ENCODE measurements at places on chromosomes 7 and 10.

DNA sequence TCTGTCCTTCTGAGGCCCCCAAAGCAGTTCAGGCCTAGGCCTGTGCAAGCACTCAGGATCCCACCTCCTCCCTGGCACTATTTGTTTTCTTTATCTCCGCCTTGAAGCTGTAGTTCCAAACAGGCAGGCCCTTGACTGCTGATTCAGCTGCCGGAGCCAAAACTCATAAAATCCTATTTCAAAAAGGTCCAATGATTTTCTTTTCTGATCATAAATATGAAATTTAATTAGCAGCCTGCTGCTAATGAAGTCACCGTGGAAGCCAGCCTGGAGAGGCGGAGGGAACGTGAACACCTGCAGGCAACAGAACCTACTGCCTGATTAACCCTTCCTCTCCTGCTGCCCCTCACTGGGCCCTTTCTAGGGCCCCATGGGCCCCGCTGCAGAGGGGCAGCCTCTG is 60.1 kb downstream of the CARD11 start:
- no peak for DNase-seq

GRCh38 chr10:48400129-48400849 is 93.8 kb downstream of the MAPK8 start:
- DNase-seq = no peak

DNA sequence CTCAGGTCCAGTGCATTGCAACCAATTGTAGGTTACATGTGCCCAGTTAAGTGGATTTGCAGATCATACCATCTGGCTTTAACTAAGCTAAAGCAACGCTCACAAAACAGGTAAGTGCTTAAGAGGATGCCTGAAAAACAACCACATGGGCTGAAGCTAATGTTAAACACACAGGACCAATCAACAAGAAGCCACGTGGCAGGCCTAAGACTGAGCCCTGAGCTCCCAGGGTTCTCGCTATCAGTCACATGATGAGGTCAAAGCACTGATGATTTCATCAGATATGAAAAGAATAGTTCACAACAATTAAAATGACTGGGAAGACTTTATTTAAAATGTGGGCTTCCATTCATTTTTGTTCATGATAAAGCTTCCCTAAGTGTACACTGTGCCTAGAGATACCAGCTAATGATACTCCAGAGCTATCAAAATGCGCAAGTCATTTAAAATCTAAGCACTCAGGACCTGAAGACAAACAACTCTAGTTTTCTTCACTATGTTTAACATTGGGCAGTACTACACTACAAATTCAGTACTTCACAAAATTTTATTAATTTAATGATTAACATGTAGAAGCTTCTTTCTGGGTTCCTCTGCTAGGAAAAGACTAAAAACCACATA is 90.6 kb downstream of the PIP4K2A start:
- no peak for DNase-seq

DNA sequence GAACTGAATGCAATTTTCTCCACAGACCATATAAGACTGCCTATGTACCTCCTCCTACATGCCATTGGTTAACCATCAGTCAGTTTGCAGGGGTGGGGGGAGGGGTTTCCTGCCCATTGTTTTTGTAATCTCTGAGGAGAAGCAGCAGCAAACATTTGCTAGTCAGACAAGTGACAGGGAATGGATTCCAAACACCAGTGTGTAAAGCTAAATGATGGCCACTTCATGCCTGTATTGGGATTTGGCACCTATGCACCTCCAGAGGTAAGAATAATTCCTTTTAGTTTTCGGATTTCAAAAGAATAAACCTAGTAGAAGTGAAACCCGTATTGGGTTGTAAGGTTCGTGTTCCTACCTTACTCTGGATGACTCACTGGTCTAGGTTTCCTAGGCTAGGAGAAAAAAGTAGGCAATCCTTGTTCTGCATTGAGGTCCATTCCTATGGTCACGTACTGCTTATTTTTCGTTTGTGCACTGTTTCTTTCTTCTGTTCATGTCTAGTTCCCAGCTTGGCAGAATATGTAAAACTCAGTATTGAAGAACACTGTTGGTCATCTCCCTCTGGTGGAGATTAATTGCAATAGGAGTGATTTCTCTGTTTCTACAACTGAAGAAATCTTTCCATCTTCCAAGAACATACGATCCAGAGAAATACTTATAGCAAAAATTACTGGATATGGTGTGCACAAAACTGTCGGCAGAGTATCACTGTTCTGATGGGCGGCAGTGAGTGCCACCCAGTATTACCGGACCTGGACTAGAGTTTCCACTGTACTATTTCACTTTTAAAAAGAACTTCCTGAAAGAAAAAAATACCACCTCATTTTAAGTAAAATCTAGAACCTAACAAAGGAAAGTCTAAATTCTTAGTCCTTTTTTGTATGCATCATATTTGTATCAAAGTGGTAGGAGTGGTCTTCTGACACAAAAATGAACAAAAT is at the start of gene AKR1C3:
TSS of gene AKR1C3 (plus strand) at position 150 of the 941 bp plus-strand sequence. CDS start at position 181, 31 bp downstream.
- DNase-seq = no peak

GRCh38 chr7:156039194-156039593 is 226.9 kb upstream of the SHH start:
- no peak for DNase-seq

DNA sequence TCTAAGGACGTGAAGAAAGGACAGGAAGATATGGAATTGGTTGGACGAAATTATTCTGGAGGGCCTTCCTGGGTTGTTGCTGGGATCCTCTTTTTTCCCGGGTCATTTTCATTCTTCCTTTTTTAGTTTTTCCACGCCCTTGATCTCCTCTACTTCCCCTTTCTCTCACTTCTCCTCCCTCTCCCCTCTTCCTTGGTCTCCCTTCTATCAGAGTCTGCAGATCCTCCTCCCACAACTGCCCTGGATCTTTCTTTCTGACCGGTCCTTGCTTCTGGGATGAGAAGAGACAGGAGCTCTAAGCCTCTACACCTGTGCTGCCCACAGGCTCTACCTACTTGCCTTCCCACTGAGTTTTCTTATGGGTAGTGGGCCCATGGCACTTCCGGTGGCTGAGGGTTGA is 103.7 kb upstream of the RELN start:
- DNase-seq = no peak
